ENCODE measurements at places on chromosomes 2 and 18.
A peak's percentile ranks its signal among the peaks of the same experiment; 100 is the strongest.

DNA sequence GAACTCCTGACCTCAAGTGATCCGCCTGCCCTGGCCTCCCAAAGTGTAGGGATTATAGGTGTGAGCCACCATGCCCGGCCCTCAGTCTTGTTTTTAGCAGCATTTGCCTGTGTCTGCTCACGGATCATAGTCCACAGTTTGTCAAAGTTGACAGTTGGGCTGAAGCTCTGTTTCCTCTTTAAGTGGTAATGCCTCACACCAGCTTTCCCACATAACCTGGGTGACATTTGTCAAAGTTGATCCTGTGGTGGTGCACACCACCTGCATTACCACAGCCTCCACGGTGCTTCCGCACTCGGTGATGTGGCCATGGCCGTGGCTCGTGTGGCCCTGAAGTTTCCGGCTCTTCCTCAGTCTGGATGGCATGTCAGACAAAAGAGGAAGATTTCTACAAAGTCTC, 27.1 kb downstream of the RAB31 start:
- no peak for DNase-seq

DNA sequence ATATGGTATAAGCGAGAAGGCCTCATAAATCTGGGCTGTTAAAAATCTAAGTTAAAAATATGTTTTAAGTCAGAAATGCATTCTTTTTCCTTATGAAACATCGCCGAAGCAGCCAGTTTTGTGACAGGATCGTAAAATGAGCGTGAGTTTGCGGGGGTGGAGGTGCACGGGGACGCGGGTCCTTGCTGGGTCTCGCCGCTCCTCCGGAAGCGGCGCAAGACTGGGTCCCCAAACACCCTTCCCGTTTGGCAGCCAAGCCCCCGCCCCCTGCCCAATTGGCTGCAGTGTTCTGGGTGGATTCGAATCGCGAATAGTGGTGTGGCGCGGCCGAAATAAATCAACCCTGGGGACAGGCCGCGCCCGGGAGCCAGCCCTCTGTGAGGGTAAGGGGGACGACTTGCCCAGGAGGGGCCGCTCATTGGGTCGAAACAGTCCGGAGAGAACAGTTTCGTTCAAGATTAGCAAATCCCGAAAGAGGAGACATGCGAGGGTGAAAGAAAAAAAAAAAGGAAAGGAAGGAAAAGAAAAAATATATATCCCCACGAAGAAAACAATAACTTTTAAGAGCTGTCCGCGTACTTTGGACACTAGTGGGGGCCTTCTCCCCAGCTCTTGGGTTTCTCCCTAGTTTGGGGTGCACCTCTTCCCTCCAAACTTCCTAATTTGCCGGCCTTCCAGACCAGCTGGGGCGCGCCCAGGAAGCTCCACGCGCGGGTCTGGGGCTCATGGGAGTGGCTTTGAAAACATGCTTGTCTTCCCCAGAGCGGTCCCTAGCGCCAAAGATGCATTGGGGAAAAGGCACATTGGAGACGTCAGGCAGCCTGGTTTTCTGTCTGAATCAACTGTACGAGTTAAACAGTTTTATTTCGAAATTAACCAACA, 3.1 kb upstream of the GATA6 start:
- DNase-seq: peak; percentile 84

- DNase-seq: no peak
Measured at GRCh38 chr2:156837635-156838370, 401.6 kb downstream of the GPD2 start.

GRCh38 chr2:142880279-142880678, 2.8 kb downstream of the KYNU start:
- no peak for DNase-seq

GRCh38 chr2:146806364-146807005, 1038.3 kb upstream of the ACVR2A start:
- DNase-seq: no peak

DNA sequence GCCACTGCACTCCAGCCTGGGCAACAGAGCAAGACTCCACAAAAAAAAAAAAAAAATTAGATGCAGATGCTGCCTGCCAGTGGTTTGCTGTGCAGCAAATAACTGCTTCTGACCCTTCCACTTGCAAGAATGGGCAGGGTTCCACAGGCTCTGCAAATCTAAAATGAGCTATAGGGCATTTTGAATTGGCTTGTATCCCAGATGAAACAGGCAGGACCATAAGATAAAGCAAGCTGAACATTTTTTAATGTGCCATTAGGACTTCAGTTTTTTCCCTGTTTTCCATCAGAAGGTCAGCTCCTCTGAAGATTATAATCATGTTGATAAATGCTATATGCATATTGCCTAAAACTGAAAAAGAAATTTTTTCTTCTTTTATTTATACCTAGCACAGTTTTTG, 15.7 kb upstream of the FZD7 start:
- no peak for DNase-seq

DNA sequence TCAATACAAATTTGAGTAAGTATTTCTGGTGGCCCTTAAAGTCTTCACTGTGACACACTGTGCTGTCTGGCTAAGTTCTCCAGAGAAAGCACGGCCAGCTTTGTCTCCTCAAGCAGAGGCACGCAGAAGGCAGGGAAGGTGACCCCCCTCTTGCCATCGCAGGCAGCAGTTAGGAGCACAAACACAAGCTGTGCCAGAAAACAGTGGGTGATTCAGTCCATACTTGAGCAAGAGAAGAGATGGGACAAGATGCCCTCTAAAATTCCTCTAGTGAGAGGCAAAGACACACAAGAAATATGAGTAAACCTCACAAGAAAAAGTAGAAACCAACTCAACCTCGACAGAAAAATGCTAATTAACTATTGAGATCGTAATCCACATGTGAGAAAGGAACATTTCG, 9.8 kb downstream of the MCEE start:
- DNase-seq: no peak

DNA sequence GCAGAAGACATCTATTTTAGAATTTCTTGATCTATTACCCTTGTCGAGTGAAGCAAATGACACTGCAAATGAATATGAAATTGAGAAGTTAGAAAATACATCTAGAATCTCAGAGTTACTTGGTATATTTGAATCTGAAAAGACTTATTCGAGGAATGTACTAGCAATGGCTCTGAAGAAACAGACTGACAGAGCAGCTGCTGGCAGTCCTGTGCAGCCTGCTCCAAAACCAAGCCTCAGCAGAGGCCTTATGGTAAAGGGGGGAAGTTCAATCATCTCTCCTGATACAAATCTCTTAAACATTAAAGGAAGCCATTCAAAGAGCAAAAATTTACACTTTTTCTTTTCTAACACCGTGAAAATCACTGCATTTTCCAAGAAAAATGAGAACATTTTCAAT, 370.4 kb downstream of the XIRP2 start:
- no peak for DNase-seq

Data from ovary (tissue), 10 donors.